Aorta (tissue), 5 donors: ENCODE measurements at places on chromosomes 4 and X. TPM values are rescaled to one million over a fixed set of nuclear protein-coding genes. Genes with fewer than 3 reads are reported as not detected.

Gene MAGEA6
- total RNA-seq, result not detected

Gene BEX1
- 0.48 TPM for total RNA-seq

Gene PDGFRA
- total RNA-seq, result 167 TPM

Gene IQCM
- total RNA-seq, result not detected

Gene RBM41
- total RNA-seq, result 25.2 TPM

Gene ARR3
- not detected for total RNA-seq

Gene NCAPG
- 1.8 TPM for total RNA-seq

Gene PCDH18
- 36.9 TPM for total RNA-seq

Gene SHROOM4
- total RNA-seq, result 16.4 TPM

Gene G6PD
- 66.2 TPM for total RNA-seq

Gene TCEANC
- total RNA-seq, result 2.3 TPM

Gene CT47B1
- total RNA-seq, result not detected

Gene SPANXA1
- not detected for total RNA-seq

- no peak for DNase-seq
These were observed 202.0 kb upstream of the PCDH7 start for GRCh38 chr4:30518211-30518610.

GRCh38 chrX:56600141-56600540 lies 36.7 kb downstream of the UBQLN2 start:
- no peak for DNase-seq

DNA sequence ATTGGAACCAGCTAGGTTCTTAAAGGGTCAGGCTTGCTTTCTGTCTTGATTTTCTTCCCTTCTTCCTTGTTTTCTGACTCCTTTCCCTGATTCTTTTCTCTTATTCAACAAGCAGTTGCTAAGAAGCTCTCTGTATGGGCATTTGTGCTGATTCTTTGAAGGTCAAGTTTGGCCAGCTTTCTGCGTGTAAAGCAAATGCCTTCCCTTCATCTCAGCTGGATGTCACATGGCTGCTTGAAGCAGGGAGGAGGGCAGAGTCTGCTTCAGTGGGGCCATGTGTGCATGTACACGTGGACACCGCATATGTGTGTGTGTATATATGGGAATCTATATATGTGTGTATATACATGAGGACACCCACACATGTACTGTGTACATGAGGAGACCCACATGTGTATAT lies 139.9 kb upstream of the ATP6AP2 start:
- DNase-seq, result no peak

GRCh38 chr4:120156120-120156718 lies 89.6 kb upstream of the MAD2L1 start:
- DNase-seq, result no peak

DNA sequence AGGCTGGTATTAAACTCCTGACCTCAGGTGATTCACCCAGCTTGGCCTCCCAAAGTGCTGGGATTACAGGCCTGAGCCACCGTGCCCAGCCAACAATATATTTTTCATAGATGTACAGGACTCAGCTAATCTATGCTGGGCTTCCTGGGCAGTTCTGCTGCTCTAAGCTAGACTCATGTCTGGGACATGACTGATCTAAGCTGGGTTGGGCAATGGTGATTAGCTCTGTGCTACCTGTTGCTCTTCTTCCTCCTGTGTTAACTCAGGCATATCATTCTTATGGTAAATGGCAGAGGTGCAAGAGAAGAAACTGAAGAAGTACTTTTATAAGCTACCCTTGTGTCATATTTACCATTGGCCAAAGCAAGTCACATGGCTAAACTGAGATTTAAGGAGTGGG lies 11.4 kb upstream of the SUPT20HL2 start:
- DNase-seq, result no peak

GRCh38 chrX:119518371-119518770 lies 46.8 kb downstream of the STEEP1 start:
- no peak for DNase-seq

GRCh38 chr4:59655996-59656395 lies 1544.1 kb upstream of the ADGRL3 start:
- peak; percentile 44 for DNase-seq

DNA sequence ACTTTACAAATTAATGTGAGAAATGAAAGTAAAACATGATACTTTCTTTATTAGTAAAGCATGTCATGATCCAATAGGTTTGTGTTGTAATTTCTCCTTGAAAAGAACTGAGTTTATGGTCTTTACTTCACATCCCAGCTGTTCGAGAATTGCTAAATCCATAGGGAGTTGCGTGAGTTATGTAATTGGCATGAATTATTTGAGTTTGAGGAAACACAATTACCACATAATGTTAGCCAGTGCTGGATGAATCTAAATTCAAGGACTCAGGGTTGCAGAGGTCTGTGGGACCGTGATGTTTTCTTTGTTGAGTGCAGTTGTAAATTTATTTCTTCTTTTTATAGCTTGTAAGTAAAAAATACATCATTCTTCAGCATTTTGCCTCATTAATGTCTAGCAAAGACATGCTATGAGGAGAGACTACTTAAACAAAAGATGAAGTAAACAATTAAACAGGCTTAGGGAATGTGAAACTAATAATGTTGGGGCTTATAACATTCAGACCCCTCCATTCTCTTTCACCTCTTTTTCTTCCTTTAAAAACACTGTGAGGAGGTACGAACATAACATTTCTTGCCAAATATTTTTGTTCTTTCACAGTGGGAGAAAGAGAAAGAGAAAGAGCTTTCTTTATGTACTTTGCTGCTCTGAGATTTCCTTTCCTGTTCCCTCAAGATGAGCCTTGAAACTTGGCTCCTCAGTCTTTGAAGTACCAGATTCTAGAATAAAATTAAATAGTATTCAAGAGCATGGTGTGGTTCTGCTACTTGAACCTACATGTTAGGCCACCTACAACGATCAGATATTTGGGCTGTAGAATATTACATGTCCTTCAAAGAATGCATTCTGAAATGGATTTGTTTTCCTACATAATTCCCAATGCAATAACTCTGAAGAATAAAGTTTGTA lies 159.6 kb upstream of the ANK2 start:
- no peak for DNase-seq

DNA sequence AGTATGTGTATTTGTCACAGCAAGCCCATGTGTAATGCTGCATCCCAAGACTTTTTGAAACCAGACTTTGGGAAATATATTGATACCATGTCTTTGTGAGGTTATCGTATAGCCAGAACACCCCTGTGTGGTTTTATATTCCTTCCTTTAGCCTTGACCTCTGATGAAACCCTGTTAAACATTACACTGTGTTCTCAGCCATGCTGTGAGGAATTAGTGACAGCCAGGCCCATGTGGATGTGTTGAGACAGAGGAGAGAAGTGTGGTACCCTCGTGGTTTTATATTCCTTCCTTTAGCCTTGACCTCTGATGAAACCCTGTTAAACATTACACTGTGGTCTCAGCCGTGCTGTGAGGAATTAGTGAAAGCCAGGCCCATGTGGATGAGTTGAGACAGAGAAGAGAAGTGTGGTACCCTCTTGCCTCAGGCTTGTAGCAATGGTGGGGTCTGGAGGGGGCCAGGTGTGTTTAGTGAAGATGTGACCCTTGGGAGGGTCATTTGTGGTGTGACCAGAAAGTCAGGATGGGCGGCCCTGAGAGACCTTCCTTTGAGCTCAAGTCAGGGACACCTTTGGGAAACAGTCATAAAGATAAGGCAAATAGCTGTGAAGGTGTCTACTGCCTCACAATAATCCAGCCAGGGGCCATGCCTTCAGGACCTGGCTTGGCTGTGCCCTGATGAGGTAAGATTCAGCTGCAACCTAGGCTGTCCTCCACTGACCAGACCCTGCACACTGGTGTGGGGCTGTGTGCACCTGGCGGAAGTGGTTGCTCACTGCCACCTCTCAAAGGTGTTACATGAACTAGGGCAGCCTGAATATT lies 110.0 kb downstream of the IRF2 start:
- no peak for DNase-seq

- DNase-seq, result no peak
These were observed 75.0 kb downstream of the PARM1 start for GRCh38 chr4:75007891-75008290.

GRCh38 chr4:141899541-141899940 lies 263.2 kb downstream of the IL15 start:
- no peak for DNase-seq

DNA sequence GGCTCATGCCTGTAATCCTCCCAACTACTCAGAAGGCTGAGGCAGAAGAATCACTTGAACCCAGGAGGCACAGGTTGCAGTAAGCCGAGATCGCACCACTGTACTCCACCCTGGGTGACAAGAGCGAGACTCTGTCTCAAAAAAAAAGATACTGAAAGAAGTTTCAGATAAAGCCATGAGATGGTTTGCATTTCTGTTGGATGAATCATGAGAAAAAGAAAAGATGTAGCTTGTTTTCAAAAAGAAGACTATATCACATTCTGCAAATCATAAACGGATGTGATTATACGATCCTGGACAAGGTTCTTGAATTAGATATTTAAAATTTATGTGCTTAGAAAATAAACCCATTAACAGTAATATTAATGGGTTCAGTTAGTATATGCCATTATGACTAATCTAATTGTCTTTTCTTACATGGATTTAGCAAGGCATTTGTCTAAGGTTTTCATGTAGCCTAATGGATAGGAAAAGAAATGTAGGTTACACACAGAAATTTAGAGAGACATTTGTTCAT lies 345.9 kb downstream of the SLC7A11 start:
- DNase-seq, result no peak

DNA sequence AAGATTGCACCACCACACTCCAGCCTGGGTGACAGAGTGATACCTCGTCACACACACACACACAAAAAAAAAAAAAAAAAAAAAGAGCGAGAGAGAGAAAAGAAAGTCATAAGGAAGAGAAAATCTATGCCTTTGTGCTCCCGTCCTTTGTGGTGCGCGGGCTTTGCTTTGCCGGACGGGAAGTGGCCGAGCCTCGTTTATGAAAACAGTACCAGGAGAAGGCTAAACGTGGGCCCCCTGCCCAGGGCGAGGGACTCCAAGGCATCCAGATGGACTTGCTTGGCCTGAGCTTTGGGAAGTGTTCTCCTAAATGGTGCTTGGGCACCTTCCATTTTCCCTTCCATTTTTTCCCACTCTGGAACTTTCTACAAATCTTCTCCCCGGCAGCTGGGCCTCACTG lies 109.3 kb upstream of the LRPAP1 start:
- no peak for DNase-seq

DNA sequence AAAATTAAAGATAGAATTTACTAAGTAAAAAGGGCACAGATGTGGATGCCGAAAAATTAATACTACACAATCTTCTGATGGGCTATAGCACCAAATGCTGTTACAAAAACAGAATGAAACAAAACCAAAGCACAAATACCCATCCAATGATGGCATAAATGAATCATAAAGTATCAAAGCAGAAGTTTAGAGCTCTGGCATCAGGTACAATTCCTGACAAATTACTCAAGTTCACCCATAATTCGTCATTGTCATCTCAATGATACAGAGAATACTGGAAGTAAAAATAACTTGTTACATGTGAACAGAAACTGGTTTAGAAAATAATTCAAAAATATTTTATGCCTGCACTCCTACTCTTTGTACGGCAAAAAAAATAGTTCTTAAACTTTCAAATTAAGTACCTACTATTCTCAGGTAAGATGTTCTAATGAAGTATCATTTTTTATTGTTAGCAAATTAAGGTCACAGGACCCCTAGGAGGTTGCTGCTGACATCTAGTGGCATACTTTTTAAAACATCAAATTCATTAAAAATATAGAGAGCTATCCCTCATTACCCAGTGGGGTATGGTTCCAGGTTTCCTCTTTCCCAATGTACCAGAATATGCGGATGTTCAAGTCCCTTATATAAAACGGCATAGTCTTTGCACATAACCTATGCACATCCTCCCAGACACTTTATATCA lies 126.1 kb downstream of the INPP4B start:
- no peak for DNase-seq

DNA sequence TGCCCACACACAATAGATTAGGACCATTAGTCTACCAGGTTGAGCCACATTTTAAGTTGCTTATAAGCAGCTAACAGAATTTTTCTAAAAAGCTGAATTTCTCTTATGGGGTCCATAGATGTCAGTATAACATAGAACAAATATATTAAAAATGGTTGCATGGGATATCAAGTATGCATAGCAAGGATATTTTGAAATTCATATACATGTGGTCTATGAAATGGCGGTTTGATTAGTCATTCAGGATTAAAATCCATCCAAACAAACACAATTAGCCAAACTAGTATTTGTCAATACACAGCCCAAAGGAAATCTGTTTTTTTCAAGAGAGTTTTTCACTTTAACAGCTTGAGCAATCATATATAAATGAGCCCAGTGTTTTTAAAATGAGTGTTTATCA lies 33.5 kb upstream of the AMOT start:
- DNase-seq, result no peak

- DNase-seq, result no peak
These were observed 33.9 kb downstream of the STX18 start for GRCh38 chr4:4507923-4508322.

GRCh38 chr4:47075262-47075661 lies 43.9 kb downstream of the GABRB1 start:
- DNase-seq, result no peak

- DNase-seq, result no peak
These were observed 465.8 kb downstream of the NAF1 start for GRCh38 chr4:162700815-162701361.

- no peak for DNase-seq
These were observed 393.6 kb downstream of the PDGFC start for GRCh38 chr4:156578005-156578404.

DNA sequence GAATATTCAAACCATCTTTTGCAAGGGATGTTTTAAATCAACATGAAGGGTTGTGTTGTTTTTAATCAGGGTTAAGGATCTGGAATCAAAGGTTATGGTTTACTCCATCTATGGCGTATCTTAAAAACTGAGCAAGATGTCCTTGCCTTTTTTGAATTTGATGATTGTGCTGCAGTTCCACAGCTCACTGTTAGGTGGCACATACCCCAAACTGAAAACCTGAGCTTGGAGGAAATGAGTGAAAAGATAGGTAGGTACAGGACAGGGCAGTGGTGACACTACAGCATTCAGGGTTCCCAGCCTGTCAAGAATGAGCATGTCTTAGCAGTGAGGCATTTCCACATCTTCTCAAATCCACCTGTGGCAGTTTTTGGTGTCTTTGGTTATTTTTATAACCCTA lies 13.1 kb upstream of the EOLA1 start:
- DNase-seq, result no peak

DNA sequence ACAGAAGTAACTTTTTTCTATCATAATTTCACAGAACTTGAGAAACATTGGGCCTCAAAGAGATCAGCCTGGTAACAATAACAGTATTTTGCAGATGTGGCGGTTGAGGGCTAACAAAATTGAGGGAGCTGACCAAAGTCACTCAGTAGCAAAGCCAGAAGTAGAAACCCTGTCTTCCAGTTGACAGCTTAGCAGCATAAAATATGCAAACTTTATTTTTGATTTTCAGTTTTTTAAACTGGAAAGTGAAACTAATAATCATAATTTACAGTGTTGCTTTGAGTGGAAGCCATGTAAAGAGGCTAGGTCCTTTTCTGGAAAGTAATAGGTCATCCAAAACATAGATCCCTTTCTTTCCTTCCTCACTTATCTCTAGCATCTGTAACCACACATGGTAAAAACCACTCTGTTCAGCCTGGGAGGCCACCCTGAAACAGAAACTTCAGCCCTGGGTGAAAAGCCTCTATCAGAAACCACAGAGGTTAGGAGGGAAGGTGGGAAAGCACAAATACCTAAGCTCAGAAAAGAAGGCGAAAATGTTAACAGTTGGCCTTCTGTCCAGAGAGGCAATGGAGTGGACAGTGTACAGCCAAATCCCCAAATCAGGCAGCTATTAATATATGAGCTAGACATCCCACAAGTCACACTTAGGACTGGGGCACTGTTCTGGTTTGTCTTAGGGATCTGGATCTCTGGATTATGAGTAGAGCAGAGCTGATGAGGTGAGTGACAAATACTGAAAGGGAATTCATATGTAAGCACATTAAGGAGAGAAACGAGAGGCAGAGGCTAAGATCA lies 61.1 kb upstream of the ARSJ start:
- no peak for DNase-seq

- no peak for DNase-seq
These were observed 13.1 kb downstream of the MED12 start for GRCh38 chrX:71131510-71131909.
